Activated CD8-positive, alpha-beta memory T cell treated with anti-CD3 and anti-CD28 coated beads for 1 hour (primary cell): ENCODE measurements at places on chromosomes 3 and 15.
A peak's percentile ranks its signal among the peaks of the same experiment; 100 is the strongest.

GRCh38 chr15:36506733-36507356, 72.6 kb upstream of the CDIN1 start:
- no peak for DNase-seq

DNA sequence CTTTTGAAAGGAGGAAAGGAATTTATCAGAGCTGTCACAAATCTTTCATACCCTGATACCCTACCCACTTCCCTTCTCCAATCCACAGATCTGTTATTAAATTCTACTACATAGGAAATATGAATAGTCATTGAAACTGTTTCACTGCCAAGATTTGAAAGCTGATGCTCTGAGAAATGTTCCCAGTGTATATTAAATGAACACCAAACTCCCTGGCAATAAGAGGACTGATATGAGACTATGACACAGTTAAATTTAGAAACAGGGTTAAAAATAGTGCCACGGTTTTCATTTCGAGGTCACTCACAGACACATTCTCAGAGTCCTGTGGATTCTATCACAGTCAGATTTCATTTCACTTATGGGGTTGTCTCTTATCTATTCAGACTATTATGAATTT, 27.2 kb upstream of the GBE1 start:
- DNase-seq: no peak

GRCh38 chr3:149180057-149180573, 41.5 kb downstream of the CP start:
- DNase-seq: no peak

GRCh38 chr15:88908123-88908522, 5.1 kb downstream of the MFGE8 start:
- no peak for DNase-seq

- no peak for DNase-seq
Measured at GRCh38 chr3:136427236-136427635, 177.1 kb downstream of the PCCB start.

DNA sequence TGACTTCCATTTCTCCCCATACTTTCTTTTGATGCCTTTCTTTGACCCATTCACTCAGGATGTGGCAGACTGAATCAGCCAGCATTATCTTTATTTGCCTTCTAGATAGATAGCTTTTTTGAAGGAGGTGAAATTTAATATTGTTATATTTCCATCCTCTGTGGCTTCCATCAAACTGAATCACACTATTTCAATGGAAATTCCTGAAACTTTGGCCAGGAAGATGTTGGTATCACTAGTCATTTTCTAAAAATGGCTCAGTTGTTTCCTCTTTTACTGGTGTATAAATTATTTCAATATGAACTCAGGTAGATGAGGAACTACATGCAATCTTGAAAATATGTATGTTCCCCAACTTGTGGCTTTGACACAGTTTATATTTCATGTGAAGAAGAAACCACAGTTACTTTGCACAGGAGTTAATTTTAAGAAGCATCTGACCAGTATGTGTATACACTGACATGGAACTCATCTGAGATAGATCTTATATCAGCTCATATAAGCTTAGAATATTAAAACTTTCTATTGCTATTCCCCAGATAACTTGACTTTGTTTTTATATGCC, 248.3 kb downstream of the CGGBP1 start:
- no peak for DNase-seq

GRCh38 chr3:169085827-169086226, 577.7 kb downstream of the MECOM start:
- DNase-seq: no peak

- DNase-seq: no peak
Measured at GRCh38 chr15:40263024-40263754, 19.7 kb downstream of the ANKRD63 start.

GRCh38 chr3:154131830-154132229, 10.6 kb downstream of the ARHGEF26 start:
- no peak for DNase-seq

DNA sequence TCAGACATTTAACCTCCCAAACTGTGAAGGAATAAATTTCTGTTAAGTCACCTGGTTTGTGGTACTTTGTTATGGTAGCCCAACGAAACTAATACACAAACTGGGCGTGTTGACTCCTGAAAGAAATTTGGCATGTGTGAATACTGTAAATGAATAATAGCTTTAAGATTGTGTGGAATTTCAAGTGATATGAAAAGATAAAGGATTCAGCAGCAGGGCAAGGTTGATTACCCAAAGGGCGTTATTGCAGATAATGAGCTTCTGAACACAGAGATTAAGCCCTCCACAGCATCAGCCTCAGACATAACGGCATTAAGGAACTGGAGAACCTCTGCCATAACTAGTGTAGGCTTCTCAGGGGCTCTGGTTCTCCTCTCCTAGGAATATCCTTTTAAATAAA, 451.5 kb upstream of the NECTIN3 start:
- no peak for DNase-seq

GRCh38 chr3:172647823-172648222, 63.0 kb downstream of the NCEH1 start:
- no peak for DNase-seq

DNA sequence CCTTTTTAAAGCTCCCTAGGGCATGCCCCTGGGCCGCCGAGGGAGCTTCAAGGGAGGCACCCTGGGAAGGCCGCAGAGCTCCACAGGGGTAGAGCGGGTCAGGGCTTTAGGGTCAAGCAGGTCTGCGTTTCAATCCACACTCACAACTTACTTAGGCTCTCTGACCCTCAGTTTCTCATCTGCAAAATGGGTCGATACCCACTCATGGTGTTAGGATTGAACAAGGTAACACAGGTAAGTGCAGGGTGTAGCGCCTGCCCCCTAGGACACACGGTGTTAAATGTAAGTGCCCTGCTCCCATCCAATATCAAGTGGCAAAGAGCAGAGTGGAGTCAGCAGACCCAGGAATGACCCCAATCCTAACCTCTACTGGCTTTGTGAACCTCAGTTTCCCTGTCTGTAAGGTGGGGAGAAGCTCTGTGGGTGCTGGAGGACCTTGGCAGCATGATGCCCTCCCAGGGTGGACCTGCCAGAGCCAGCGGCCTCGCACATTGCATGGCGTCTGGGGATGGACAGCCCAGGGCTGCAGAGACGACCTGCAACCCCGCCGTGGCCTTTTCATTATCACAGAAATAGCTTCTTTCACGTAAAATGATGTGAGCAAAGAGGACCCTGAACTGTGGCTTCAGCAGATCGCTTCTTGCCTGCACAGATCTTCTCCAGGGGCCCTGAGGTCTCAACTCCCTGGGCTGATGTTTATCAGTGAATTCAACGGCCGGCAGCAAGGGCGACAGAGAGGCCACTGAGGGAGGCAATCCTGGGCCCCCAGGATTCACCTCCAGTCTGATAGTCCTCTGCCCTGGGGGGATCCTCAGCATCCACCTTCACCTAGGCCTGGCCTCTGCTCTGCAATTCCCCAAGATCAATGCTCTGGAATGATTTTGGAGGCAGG, 138.5 kb downstream of the CHSY1 start:
- no peak for DNase-seq

- no peak for DNase-seq
Measured at GRCh38 chr3:193948459-193948858, 187.5 kb upstream of the HES1 start.

- DNase-seq: no peak
Measured at GRCh38 chr3:140187656-140188221, 252.8 kb downstream of the CLSTN2 start.

DNA sequence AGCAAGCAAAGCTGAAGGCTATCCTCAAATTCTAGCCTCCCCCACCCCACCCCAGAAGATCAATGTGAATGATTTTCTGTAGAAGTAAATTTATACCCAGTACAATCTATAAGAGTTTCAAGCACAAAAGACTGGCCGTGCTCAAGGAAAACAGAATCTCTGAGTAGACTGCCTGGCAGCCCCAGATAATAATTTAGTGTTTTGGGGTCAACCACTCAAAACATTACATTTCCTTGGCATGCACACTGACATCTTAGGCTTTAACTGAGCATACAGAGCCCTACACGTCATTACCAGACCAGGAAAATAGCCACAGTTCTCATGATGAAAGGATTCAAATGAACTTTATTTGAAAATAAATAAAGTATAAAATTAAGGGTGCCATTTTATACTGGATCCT, 376.5 kb downstream of the TBL1XR1 start:
- DNase-seq: no peak

DNA sequence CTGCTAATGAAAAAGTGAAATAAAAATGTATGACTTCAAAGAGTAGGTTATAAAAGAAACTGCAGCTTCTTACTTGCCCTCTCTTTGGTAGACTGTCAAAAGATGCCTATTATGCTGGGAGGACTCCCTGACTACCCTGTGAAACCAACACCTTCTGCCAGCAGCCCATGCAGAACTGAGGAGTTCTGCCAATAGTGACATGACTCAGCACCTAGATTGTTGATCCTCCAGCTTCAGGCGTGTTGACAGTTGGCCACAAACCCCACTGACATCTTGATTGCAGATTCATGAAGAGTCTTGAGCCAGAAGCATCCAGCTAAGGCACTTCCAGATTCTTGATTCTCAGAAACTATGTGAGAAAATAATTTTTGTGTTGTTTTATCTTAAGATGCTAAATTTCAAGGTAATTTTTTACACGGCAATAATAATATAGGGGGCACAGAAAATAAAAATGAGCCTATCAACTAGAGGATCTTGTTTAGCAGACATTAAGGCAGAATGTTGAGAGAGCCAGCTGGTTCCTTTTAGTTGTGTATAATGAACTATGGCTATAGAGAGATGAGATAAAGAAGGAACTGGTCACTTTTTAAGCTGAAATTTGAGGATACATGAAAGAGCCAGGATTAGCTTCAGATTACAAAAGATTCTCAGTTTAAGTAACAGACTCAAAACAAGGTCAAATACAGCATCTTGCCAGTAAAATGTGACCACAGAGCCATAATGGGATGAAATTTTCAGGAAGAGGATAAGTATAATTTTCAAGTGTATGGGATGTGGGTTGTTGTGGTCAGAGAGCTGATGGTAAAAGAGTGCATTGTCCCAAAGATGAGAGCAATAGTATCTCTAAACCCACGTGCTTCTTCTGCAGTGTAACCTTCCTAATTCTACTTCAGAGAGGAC, 588.7 kb upstream of the CBLB start:
- DNase-seq: no peak

- no peak for DNase-seq
Measured at GRCh38 chr3:157109267-157110141, 50.4 kb downstream of the CCNL1 start.

DNA sequence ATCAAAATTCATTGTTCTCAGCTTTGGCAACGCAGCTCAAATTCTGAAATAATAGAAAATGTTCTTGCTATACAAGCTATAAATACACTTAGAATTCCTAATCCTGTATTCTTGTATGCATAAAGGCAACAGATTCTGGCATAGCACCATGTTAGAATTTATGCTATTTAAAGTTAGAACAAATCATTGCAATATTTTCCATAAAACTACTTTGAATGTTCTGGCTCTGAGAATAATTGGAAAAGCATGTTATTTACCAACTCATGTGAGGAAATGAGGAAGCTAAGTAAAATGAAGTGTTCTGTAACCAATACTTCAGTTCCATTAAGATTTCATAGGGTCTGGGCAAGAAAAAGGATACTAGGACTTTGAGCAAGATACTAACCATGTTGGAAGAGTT, 888.9 kb downstream of the SQOR start:
- no peak for DNase-seq

- no peak for DNase-seq
Measured at GRCh38 chr3:58560771-58561311, 16.4 kb downstream of the FAM107A start.

- no peak for DNase-seq
Measured at GRCh38 chr3:154243353-154243752, 80.9 kb downstream of the DHX36 start.

DNA sequence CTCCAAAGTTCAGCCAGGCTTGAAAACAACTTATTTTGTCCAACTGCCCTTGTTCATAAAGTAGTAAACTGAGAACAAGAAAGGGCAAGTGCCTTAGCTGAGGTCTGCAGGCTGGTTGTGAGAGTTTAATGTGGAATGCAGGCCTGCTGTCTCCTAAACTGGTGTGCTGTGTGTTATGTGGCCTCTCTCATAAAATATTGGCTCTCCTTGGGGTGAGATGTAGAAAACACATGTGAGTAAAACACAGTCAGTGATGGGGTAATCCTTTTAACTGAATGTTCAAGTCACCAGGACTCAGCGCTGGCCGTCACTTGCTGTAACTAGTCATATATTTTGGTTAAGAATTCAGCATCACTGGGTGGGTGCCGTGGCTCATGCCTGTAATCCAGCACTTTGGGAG, 7.1 kb upstream of the ST6GAL1 start:
- DNase-seq: no peak

- no peak for DNase-seq
Measured at GRCh38 chr3:53320697-53321096, 26.6 kb downstream of the DCP1A start.

GRCh38 chr3:149382101-149382467, 4.6 kb upstream of the TM4SF1 start:
- no peak for DNase-seq

GRCh38 chr3:154121701-154122551, 736 bp downstream of the ARHGEF26 start:
- no peak for DNase-seq

- DNase-seq: peak; percentile 37
Measured at GRCh38 chr15:90184786-90185704, 16.1 kb upstream of the SEMA4B start.

DNA sequence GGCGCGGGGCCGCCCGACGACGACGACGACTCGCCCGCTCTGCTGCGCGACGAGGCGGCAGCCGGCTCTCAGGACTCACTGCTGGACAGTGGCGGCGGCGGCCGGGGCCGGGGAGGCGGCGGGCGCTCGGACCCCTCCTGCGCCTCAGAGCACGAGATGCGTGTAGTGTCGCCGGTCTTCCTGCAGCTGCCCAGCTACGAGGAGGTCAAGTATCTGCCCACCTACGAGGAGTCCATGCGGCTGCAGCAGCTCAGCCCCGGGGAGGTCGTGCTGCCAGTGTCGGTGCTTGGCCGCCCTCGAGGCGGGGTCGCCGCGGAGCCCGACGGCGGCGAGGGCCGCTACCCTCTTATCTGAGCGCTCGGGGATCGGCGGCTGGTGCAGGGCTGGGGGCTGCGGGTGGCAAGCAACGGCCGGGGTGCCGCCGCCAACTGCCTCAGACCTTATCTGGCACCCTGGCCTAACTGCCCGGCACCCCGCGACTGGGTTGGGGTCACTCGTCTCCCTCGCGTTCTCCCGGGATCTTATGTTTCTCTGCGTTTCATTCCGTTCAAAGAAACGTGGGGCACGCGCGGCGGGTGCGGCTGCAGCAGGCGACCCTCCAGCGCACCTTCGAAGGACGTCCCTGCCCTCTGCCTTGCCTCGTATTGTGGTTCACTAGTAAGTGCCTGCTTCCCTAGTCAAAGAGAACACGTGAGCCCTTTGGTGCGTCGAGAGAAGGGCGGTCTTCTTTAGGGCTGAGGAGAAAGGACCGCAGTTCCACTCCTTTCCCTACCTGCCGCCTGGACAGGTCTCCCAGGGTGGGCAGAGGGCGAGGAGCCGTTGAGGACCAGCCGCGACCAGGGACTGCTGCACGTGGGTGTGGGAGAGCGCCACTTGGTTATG, 1.0 kb downstream of the C3orf80 start:
- no peak for DNase-seq

- DNase-seq: no peak
Measured at GRCh38 chr15:92073044-92073785, 219.7 kb downstream of the SLCO3A1 start.

- no peak for DNase-seq
Measured at GRCh38 chr3:9627901-9628633, 21.2 kb upstream of the MTMR14 start.

GRCh38 chr3:14329116-14329830, 73.1 kb upstream of the SLC6A6 start:
- DNase-seq: no peak

- DNase-seq: no peak
Measured at GRCh38 chr3:132624790-132625189, 27.7 kb downstream of the ACKR4 start.
